Stimulated activated CD8-positive, alpha-beta memory T cell treated with anti-CD3 and anti-CD28 coated beads, Interleukin-4, amount 100 ng/mL, for 1 hour (primary cell): ENCODE measurements at places on chromosomes 12 and 14.
A peak's percentile ranks its signal among the peaks of the same experiment; 100 is the strongest.

DNA sequence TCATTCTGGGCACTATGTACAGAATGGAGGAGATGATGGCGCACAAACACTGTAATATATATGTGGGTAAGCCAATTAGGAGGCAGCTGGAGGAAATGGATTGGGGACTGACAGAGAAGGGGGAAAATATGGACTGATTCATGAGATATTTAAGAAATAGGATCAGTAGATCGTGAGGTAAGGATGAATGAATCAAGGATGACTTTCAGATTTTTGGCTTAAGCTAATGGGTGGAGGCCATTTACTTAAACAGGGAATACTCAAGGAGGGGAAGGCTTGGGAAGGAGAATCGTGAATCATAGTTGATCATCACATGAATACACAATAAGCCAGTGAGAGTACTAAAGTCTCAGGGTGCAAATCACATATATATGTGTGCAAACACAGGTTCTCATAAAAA is 11.2 kb upstream of the GNPNAT1 start:
- DNase-seq, result no peak

DNA sequence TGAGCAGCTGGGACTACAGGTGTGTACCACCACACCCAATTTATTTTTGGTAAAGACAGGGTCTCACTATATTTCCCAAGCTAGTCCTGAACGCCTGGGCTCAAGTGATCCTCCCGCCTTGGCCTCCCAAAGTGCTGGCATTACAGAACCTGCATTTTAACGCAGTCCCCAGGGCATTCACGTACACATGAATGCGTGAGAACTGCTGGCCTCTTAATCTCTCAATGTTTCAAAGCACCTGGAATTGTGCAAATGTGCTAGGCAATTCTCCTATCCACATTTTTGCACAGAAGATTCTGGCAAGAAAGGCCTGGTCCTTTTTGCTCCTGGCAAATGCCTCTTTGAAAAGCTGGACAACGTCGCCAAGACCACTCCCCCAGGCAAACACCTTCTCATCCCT is 35.2 kb downstream of the TESC start:
- no peak for DNase-seq

GRCh38 chr12:2414810-2415567 is 362.2 kb downstream of the CACNA1C start:
- no peak for DNase-seq

GRCh38 chr14:50040401-50040775 is 76.0 kb downstream of the VCPKMT start:
- DNase-seq, result no peak

- no peak for DNase-seq
Observed at GRCh38 chr12:106274012-106274411, 26.2 kb upstream of the CKAP4 start.

- DNase-seq, result no peak
Observed at GRCh38 chr14:22532345-22533056, 56.5 kb downstream of the DAD1 start.

DNA sequence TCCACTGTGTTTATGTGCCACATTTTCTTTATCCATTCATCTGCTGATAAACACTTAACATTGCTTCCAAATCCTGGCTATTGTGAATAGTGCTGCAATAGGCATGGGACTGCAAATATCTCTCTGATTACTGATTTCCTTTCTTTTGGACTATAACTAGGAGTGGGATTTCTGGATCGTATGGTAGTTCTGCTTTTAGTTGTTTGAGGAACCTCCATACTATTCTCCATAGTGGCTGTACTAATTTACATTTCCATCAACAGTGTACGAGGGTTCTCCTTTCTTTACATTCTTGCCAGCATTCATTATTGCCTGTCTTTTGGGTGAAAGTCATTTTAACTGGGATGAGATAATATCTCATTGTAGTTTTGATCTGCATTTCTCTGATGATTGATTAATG is 47.6 kb downstream of the TAOK3 start:
- no peak for DNase-seq

- DNase-seq, result no peak
Observed at GRCh38 chr12:94563286-94563685, 87.1 kb downstream of the TMCC3 start.

GRCh38 chr12:117427211-117427610 is 65.8 kb upstream of the NOS1 start:
- DNase-seq, result no peak

DNA sequence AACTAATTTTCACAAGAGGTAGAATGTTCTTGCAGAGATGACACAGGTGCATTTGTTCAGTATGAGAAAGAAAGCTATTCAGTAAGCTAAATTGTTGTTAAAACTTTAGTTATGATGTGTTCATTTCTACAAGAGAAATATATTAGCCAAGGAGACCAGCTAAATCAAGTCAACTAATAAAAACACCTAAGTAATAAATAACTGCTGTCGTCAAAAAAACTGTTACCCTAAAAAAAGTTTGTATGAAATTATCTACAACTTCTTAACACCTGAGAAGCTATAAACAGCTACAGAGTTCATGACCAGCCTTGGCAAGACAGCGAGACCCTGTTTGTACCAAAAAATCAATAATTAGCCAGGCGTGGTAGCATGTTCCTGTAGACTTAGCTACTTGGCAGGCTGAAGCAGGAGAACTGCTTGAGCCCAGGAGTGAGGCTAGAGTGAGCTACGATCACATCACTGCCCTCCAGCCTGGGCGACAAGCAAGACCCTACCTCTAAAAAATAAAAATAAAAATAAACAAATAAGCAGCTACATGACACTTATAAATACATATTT is 67.6 kb upstream of the AP4S1 start:
- DNase-seq, result no peak

- no peak for DNase-seq
Observed at GRCh38 chr12:102342281-102343006, 137.9 kb downstream of the IGF1 start.

- DNase-seq, result no peak
Observed at GRCh38 chr12:124336742-124337520, 42.0 kb downstream of the RFLNA start.

- no peak for DNase-seq
Observed at GRCh38 chr12:19223695-19224094, 94.2 kb downstream of the PLEKHA5 start.

- DNase-seq, result peak; percentile 46
Observed at GRCh38 chr12:47079468-47079980, at the start of the genes AMIGO2 and PCED1B. Gene AMIGO2, minus strand, starts transcription at chr12:47079959. Its CDS starts 957 bp downstream, at chr12:47079002. Gene PCED1B, plus strand, starts transcription at chr12:47079621. Its CDS starts 155,443 bp downstream, at chr12:47235064.

- DNase-seq, result no peak
Observed at GRCh38 chr12:63915105-63915800, 70.8 kb downstream of the SRGAP1 start.

DNA sequence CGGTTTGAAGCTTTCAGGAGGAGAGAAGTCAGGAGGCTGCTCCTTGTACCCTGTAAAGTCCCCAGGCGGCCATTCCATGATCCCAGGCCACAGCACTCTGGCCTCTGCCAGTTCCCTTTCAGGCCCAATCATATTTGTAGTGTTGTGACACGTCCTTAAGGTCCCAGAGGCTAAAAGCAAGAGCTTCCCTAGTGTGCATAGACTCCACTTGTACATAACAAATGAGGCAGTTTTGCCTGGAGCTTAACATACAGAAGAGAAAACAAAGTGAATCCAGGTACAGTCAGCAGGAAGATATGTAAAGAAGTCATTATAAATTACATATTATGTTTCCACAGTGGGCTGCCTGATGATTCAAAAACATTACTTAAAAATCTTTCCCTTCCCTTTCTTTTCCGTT is 81.1 kb upstream of the RPH3A start:
- no peak for DNase-seq

- no peak for DNase-seq
Observed at GRCh38 chr12:508795-509194, 49.1 kb downstream of the B4GALNT3 start.

DNA sequence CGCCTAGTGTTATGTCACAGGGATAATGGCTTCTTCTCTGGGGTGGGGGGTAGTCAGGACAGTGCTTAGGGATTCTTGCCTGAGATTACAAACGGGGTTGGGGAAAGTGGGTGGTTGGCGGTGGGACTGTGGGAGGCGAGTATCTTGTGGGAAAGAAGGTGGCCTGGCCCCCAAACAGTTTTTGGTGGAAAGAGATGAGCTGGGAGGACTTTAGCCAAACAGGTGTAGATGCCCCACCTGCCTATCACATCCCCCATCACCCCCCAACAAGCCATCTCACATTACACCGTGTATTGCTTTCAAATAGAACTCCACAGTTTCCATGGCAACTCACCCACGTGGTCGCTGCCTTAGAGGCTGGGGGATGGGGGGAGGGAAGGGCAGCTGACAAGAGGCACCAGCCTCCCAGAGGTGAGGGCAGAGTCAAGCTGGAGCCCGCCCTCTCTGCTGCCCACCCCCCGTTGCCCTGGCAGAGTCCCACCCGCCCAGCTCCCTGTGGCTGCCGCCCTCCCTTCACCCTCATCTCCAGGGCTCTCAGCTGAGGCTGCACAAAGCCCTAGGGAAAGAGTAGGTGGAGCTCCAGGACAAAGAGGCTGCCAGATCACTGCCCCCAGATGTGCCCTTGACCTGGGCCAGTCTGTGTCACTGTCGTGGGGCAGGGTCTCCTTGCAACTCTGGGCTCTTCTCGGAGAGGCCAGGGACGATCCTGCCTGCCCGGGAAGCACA is 98.3 kb downstream of the LRRC74A start:
- DNase-seq, result no peak

DNA sequence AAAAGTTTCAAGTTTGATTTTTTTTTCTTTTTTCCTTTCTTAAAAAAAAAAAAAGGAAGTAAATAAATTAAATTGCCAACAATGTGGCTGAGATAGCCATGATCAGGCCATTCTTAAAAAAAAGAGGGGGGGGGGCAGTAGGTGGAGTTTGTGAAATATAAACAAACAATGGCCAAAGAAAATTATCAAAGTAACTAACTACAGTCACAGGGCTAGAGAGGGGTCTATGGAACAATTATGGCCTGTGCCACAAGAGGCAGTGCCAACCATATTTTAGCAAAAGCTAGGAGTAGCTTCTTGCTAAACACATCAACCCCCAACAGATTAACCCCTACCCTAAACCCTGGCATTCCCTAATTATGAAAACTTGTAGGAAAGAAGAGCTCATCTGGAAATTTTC is 16.2 kb upstream of the SMARCC2 start:
- DNase-seq, result no peak

DNA sequence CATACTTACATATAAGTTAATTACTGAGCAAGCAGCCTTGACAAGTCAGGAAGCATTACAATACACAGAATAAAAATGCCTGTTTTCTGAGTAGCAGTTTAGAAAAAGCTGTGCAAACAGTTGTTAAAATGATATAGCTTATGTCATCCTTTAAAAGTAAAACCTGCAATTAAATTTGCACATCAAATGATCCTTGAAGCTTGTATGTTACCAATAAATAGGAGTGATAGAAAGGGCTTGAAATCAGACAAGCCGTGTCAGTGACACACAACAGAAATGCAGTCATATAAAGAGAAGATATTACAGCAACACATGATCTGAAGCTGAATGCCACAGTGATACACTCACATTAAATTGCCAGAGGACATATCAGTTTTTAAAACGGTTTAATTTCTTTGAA is 70.0 kb downstream of the EPS8 start:
- no peak for DNase-seq
